ENCODE measurements at places on chromosomes 11 and 22.

DNA sequence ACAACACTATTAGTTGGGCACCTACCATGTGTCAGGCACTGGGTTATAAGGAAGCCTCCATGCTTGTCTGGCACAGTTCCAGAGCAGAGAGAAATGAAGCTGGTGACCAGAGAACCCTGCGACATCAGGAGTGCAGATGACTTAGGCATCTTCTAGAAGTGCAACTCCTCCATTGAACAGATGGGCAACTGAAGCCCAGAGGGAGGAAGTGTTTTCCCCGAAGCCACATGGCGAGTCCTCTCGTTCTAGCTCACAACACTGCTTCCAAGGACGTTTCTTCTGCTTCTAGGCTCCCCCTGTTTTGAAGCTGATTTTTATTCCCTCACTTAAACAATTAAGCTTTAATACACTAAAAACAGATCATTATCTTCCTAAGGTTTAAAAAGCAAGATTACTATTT is 109.8 kb upstream of the SYT13 start:
- DNase-seq = no peak

- no peak for DNase-seq
Observed at GRCh38 chr22:26134654-26135330, 34.5 kb upstream of the SEZ6L start.

- peak; percentile 66 for DNase-seq
Observed at GRCh38 chr11:1757861-1758610, 5.7 kb downstream of the CTSD start.

DNA sequence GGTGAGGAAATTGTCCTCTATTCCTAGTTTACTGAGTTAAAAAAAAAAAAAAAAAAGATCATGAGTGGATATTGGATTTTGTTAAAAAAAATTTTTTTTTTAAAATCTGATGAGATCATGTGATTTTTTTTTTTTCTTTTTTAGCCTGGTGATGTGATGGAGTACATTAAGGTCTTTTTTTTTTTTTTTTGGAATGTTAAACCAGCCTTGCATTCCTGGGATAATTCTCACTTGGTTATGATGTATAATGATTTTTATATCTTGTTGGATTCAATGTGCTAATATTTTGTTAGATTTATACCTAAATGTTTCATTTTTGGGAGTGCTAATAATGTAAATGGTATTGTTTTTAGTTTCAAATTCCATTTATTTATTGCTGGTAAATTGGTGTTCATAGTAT is 43.3 kb downstream of the DDX10 start:
- DNase-seq = no peak

- no peak for DNase-seq
Observed at GRCh38 chr11:64536396-64536941, 54.6 kb upstream of the SLC22A12 start.

GRCh38 chr11:117345039-117345438 is 17.4 kb downstream of the CEP164 start:
- DNase-seq = no peak

GRCh38 chr11:22558664-22559063 is 67.0 kb downstream of the FANCF start:
- no peak for DNase-seq

DNA sequence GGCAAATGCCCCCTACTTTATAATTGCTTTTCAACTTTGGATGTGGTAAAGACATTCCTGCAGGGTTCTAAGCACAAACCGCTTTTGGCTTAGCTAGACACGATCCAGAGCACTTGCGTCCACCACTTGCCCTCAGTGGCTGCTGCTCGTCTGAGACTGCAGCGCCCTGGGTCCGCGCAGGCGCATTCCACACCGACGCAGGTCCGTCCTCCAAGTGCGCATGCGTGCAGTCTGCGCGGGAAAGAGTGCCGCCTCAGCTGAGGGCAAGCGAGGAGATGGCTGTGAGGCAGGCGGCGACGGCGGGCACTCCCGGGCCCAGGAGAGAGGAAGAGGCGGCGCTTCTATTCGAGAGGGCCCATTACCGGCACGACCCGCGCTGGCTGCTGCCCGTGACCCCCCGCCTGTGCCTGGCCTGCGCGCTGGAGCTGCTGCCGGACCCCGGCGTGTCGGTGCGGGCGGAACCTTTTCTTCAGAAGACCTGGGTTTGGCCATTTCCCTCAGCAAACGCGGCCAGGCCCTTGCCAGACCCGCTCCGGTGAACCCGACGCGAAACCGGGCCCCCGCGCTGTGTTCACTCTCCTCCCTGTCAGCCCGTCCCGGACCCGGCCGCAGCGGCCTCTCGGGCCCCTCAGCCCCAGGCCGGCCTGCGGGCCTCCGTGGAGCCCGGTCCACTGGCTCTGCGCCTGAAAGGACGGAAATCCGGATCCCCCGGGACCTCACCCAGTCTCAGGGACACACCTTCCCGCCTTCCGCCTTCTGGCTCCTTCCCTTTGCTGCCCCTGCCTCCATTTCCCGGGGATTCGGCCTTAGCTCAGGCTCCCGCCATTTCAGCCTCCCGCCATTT is at the start of gene MEI1:
TSS of gene MEI1 (plus strand) at position 240 of the 844 bp plus-strand sequence. CDS start at position 276, 36 bp downstream.
- DNase-seq = peak; percentile 81

GRCh38 chr11:28137366-28137765 is 29.2 kb downstream of the METTL15 start:
- no peak for DNase-seq

GRCh38 chr11:101516546-101516945 is 67.3 kb downstream of the TRPC6 start:
- DNase-seq = no peak

GRCh38 chr22:43404673-43405385 is 7.0 kb upstream of the MPPED1 start:
- DNase-seq = peak; percentile 49

- no peak for DNase-seq
Observed at GRCh38 chr11:15180212-15180792, 65.6 kb downstream of the INSC start.

GRCh38 chr11:100753172-100753543 is 66.1 kb downstream of the ARHGAP42 start:
- no peak for DNase-seq

DNA sequence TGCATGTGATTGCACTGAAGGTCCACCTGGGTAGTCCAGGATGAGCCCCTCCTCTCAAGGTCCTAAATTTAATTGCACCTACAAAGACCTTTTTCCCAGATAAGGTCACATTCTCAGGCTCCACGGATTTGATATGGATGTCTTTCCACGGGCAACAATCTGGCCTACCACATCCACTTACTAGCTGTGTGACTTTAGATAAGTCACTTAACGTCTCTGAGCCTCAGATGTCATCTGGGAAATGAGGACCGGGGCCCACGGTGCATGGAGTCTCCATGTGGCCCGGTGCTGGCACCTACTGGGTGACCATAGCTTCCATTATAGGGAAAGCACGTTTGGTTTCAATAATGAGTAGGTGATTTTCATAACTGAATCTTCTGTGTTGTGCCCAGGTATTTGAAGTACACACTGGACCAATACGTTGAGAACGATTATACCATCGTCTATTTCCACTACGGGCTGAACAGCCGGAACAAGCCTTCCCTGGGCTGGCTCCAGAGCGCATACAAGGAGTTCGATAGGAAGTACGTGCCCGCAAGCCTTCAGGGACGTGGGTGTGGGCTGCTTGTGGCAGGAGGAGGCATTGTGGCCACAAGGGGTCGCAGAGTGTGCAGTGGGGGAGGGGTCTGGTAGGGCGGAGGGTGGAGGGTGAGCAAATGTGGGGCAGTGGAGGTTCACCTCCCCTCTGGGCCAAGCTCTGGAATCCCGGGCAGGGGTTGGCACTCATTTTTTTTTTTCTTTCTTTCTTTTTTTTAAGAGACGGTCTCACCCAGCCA is 55.7 kb downstream of the ARHGAP8 start:
- no peak for DNase-seq

- peak; percentile 74 for DNase-seq
Observed at GRCh38 chr11:370070-370941, 1.0 kb downstream of the B4GALNT4 start.

- no peak for DNase-seq
Observed at GRCh38 chr11:119995730-119996491, 142.0 kb downstream of the TRIM29 start.

DNA sequence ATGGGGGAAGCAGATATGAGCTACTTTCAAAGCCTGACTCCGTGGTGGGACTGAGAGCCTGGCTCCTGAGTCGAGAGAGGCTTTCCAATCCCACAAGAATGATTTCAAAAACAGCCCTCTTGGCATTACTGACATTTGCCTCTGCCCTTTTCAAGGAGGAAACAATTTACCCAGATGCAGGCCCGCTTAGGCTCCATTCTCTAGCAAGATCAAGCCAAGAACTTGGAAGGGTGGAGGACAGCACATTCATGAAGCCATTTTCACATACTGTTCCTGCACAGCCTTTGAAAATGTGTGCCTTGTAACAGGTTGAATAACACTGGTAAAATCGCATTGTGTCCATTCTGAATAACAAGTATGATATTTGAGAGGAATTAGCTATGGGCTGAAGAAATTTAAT is 58.2 kb upstream of the EED start:
- DNase-seq = no peak

GRCh38 chr22:26585104-26585790 is 4.7 kb downstream of the TPST2 start:
- DNase-seq = peak; percentile 69

DNA sequence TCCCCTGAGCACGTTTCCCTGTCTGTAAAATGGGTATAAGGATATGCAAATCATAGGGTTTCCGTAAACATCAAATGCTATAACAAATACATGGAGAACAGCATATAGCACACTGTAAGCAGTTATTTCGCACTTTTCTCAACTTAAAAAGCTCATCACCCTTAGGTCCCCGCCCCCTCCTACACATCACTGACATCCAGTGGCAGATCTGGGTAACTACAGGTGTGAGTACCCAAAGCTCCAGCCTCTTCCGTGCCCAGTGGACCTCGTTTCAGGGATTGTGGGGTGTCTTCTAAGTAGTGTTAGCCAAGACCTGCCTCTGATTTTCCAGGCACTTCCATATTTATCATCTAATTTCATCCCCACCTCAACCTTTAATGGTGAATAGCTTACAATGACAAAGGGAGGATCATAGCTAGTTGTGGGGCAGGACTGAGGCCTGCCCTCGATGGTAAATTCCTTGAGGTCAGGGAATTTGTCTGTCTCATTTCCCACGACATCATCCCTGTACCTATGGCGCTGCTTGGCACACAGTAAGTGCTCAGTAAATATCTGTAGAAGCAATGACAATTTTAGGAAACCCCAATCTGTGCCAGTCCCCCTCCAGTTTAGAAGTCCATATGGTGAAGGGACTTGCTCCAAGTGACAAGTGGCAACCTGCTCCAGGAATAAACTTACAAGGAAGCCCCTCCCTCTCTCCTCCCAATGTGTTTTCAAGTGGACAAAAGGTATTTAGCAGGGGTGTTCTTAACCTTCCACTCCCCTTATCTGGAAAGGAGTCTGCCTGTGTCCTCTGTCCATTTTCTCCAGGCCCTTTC is 340.5 kb downstream of the TENM4 start:
- peak; percentile 29 for DNase-seq

DNA sequence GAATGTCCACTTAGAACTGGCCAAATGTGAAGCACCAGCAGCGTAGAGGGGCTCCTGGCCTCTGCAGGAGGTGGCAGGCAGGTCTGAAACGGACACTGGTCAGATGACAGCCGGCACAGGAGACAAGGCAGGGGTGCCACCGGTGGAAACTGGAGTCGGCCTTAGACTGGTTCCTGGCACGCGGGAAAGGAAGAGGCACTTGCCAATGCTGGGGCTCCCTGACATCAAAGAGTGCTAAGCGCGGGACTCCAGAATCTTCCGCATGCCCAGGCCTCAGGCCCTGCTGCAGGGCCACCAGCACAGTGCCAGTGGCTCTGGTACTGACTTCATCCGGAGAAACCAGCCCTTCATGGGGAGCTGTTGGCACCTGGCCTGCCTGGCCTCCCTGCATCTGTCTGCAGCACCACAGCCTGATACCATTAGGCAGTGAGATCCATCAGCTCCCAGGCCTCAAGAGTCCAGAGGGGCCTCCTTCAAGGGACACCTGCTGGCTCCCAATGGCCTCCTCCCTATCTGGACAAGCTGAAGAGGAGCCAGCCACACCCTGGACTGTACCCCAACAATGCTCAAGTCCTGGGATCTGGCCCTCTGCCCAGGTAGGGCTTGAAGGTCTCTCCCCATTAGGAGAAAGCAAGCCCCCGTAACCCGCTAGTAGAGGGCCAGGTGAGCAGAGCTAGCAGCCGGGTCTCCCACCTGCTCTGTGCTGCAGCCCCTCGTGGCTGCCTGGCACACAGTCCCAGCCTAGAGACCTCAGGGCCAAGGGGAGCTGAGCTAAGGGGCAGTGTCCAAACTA is 29.7 kb upstream of the GNB1L start:
- no peak for DNase-seq

DNA sequence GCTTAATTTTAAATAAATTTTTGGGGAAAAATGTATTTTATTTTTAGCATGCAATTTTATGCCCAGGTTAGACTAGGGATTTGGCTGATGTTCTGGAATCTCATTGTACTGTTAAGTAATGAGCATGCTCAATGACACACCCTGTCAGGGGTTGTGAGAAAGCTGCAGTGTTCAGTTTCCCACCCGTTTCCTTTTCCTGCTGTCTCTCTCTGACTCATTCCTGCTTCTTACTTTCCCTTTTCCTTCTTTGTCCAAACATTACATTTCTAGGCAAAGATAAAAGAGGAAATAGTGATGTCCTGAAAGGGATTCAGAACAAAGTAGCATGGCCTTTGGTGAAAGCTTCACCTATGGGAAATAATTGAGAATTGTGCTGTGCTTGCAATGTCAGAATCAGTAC is 22.7 kb downstream of the OOSP3 start:
- no peak for DNase-seq

GRCh38 chr11:11534981-11535380 is 86.8 kb downstream of the GALNT18 start:
- DNase-seq = peak; percentile 25

DNA sequence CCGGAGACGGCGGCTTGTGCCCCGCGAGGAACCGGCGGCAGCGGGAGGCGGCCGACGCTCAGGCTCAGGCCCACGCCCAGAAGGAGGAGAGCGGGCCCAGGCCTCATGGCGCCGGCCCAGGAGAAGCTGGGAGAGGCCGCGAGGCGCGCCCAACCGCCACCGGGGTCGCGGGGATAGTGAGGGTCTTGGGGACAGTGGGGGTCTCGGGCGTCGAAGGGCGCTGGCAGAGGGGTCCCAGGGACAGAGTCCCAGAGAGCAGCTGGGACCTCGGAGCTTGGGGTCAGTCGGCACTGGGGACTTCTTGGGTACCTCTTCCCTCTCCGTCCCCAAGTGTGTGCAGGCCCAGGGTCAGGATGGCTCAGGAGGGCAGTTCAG is at the start of gene PKDREJ:
TSS of gene PKDREJ (minus strand) at position 128 of the 375 bp plus-strand sequence. CDS start at position 107, 21 bp downstream.
- DNase-seq = no peak

GRCh38 chr11:94838027-94838731 is 70.0 kb downstream of the AMOTL1 start:
- DNase-seq = no peak

- DNase-seq = no peak
Observed at GRCh38 chr11:103636232-103636631, 400.2 kb upstream of the DDI1 start.

All from upper lobe of left lung (tissue), 6 donors.